ENCODE measurements at places on chromosomes 5 and 9.

DNA sequence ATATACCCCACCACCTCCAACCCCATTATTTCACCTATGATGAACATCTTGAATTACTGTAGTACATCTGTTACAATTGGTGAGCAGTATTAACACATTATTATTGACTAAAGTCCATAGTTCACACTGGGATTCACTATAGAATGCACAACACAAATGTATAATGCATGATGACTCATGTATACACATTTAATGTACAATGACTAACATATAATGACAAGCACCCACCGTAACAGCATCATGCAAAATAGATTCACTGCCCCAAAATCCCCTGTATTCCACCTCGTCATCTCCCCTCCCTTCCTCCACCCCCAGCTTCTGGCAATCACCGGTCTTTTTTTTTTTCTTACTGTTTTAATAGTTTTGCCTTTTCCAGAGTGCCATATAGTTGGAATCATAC lies 47.1 kb upstream of the NEK6 start:
- DNase-seq, result peak; percentile 37

- DNase-seq, result no peak
These were observed 735 bp downstream of the IDNK start for GRCh38 chr9:83623679-83624076.

DNA sequence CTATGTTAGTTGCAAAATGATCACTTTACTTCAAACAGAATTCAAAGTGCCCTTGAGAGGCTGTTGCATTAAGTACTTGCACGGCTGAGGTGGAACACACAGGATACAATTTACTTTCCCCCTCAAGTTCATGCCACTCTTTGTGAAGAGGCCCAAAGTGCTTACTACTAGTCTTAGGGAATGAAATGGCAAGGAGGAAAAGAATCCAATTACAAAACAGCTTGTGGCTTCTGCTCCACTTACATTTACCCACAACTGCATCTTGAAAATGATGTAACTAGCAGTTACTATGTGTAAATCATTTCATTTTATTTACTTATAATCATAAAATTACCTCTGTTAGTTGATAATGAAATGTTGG lies 14.6 kb downstream of the FOXD1 start:
- no peak for DNase-seq

GRCh38 chr5:146137967-146138403 lies 32.6 kb upstream of the PLAC8L1 start:
- no peak for DNase-seq

DNA sequence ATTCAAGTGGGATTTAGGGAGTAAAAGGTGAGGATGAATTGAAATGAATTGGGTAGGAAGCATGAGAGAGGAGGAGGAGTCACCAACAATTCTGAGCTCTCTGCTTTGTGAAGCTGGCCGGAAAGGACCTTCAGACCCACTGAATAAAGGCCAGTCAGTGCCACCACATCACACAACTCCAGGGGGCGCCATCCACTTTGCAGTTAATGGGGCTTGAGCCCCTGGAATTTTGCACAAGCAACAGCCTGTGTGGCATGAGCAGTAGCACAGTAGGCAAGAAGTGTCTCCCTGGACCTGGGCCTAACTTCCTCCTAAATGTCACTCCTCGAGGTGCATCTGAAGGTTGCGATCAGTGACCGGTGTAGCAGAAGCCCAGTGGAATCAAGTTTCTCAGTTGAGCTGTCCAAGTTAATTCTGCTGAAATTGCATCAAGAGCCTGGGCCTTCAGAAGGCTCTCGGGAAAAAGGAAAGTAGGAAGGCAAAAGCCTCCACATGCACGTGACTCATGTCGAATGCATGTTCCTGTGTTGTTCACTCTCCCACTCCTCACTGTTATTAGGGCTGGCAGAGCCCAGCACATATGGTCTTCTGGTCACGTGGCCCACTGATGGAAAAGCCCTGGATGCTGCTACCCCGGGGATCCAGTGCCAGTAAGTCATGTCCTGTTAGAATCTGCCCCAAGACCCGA lies 27.8 kb upstream of the GLIS3 start:
- no peak for DNase-seq

DNA sequence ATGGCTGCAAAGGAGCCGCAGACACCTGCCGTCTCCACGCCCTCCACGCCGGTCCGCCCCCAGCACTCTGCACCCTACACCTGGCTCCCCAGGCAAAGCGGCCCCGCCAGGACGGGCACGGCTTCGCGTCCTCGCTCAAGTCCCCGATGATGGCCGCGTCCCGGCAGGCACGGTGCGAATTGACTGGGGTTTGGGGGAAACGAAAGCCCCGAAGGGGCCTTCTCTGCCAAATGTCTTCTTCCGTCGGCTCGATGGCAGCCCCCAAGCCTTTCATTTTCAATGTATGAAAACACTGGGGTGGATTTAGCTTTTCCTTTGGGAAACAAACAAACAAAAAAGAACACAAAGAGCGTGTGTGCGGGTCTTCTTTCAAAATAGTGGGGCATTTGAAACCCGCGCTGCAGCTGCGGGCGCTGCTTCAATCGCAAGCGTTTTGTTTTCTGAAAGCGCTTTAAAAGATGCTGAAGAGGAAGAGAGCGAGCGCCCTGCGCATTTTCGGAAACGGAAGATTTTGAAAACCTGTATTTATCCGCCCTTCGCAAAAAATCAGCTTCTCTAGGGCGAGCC lies 160.0 kb downstream of the RMI1 start:
- DNase-seq, result peak; percentile 5

DNA sequence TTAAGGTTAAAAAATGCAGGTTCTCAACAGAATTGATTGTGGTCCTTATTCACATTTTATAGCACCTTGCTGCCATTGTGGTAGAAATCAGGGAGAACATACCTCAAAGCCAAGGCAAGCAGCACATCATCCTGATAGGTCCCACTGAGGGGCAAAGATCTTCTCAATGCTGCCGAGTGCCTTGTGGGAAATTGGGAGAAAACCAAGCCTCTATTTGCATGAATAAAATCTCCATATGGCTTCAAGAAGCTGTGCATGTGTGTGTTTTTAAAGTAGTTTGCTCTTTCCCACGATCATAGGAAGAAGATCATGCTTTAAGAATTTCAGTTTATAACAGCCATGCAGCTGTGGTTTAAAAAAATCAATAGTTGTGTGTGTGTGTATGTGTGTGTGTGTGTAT lies 216.9 kb upstream of the FBXL7 start:
- no peak for DNase-seq

- DNase-seq, result no peak
These were observed 81.6 kb downstream of the TMEM215 start for GRCh38 chr9:32864971-32865370.

DNA sequence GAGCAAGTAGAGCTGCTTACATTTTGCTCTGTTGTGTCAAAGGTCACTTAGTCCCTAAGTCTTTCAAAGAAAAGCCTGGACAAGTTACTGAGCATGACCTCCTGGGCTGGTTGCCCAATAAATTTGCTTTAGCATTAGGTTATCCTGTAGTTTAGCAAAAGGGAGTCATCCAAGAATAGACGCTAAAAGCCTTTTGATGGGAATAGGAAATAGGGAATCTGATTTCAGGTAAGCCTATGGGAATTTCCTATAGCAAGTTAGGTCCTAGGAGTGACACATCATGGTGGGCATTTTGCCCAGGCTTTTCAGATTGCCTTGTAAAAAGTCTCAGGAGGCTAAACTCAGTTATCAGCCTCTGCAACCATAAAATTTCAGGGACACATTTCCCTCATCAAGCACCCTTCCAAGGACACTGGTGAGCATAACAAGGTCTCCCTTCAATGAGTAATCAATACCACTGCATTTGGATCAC lies 67.6 kb upstream of the RANBP3L start:
- no peak for DNase-seq

- no peak for DNase-seq
These were observed 242.5 kb downstream of the BNC2 start for GRCh38 chr9:16627967-16628366.

- DNase-seq, result no peak
These were observed 114.7 kb downstream of the ST8SIA4 start for GRCh38 chr5:100788417-100788816.

DNA sequence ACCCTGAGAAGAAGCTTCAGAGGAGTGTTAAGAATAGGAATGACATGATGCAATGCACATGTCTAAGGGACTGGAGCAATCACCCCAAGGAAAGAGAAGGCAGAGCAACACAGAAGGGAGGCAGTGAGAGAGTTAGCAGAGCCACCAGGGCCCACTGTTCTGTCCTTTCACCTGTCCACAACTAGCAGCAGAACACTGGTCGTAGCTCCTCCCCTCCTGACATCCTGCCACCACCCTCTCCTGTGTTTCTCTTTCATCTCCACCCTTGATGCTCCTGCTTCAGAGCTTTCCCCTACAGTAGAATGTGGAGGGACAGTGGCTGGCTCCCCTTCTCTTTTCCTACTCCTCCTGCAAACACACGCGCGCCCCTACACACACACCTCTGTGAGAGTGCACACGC lies 483.4 kb upstream of the KIF2A start:
- DNase-seq, result no peak

DNA sequence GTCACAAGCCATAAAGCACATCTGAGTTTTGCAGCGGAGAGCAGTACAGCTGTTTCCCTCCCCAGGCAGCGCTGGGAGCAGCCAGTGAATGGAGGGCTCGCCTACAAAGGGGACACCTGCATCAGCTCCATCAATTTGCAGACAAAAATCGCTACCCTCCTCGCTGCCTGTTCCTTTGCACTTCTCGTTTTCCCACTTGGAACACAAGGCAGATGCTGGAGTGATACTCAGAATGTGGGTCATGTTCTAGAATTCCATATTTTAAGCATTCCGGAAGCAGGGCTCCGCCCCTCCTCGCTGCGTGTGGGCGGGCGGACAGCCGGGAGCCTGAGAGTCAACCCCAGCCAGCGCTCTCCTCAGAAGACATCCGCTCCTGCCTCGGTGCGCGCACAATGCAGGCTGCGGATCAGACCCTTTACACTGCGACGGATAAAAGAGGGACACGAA lies 92.1 kb downstream of the LMNB1 start:
- no peak for DNase-seq

DNA sequence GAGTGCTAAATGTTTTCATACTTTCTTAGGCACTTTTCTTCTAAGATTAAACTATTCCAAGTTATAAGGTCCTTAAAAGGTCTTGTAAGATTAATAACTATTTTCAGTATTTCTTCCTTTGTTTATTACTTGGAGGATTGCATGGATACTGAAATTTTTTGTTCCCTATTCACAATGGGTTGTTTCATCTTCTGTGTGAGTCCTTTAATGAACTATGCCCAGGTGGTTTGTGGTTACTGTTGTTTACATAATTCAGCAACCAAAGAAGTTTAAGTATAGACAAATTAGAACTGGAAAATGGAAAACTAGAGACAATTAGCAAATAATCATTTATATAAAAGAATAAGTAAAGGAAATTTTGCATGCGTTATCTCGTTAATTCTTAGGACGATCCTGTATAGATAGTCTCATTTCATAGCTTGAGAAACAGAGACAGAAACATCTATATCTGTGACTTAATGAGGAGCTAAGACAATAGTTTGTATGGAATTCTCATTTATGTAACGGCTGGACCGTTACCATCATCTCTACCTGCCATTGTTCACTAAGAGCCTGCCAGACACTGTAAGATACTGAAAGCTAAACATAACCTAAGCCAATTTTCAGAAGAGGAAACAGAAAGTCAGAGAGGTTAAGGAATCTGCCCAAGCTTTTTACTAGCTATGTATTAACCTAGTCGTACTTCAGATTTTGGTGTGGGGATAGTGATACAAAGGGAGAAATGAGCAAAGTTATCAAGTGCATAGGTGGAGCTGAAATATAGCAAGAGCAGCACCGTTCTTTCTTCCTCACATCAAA lies 148.2 kb downstream of the PAM start:
- DNase-seq, result no peak

DNA sequence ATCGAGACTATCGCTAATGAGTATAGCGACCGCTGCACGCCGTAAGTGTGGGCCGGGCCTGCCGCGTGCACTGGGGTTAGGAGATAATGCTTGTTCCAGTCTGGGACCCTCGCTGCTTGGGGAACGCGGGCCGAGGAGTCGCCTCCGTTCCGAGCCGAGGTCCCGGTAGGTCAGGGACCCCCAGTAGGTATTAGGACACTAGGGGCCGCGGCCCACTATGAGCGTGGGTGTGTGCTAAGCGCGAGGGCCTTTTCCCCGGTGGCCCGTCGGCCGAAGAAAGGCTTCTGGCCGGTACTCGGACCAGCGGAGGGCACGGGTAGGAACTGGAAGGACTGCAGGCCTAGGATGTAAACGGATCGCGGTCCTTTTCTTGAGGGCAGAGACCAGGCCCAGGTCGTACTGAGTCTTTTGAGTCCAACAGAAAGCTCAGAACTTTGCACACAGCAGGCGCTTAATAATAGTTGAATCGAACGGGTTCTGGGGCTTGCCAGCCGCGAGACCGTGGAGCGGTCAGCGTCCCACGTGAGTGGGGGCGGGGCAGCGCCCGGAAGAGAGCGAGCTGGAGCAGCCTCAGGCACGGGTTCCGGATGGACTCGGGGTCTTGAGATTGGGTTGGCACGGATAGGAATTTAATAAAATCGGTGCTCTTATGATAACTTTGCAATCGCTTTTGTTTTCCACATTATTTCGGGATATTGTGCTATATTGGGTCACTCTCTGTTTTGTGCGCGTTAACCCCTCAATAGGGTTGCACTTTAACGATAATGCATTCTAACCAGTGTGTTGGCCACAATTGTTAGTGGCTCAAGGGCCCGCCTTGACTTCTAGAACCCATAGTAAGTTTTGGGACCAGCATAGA lies 733 bp downstream of the HSPA4 start:
- peak; percentile 67 for DNase-seq

GRCh38 chr9:90869361-90869760 lies 67.7 kb downstream of the SYK start:
- DNase-seq, result no peak

GRCh38 chr5:68407311-68408239 lies 192.0 kb downstream of the PIK3R1 start:
- DNase-seq, result no peak

DNA sequence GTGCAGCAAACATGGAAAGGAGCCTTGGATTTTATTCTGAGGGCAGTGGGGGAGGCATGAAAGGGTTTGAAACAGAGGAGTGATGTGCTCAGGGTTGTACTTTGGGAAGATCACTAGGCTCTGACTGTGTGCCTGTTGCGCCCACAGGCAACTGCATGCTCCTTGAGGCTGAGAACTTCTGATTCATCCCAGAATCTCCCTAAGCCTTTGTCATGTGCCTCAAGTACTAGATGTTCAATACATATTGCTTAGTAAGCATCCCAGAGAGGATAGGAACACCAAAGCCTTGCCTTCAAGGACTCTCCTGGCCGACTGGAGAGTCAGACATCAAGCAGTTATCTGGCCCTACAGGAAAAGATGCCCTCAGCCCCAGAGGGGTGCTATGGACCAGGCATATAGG lies 54.1 kb downstream of the ARHGEF37 start:
- DNase-seq, result no peak

GRCh38 chr5:78896132-78896531 lies 89.0 kb downstream of the ARSB start:
- no peak for DNase-seq

DNA sequence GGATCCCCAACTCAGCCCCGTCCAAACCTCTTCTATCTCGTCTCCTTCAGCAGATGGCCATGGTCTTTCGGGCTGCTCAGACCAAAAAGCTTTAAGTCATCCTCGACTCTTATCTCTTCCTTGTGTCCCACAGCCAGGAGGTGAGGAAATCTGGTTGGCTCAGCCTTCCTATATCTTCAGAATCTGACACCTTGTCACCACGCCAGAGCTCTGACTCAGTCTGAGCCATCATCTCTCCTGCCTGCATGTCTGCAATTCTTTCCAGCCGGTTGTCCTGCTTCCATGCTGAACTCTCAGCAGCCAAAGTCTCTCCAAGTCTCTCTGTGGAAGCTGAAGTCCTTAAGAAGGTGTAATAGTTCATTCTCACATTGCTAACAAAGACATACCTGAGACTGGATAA lies 419.3 kb upstream of the ADAMTS16 start:
- DNase-seq, result no peak

GRCh38 chr9:89683626-89684025 lies 78.8 kb downstream of the GADD45G start:
- no peak for DNase-seq
